Adipocyte (in vitro differentiated cells): ENCODE measurements at places on chromosomes 13 and 19.

DNA sequence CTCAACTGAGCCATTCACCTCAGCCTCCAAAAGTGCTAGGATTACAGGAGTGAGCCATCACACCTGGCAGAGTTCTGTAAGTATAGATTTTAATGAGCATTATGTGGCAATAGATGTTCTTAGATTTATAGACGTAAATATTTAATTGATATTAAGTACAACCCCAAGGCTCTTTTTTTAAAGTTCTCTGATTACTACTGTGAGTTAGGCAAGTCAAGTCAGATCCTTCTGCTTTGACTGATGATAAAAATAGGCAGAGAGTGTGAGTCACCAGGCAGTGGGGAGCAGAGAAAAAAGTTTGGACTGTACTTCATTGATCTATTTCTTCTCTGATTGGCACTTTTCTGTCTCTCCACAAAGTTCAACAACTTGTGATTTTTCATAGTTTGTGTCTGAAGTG is 1379.9 kb downstream of the UQCRFS1 start:
- no peak for DNase-seq

DNA sequence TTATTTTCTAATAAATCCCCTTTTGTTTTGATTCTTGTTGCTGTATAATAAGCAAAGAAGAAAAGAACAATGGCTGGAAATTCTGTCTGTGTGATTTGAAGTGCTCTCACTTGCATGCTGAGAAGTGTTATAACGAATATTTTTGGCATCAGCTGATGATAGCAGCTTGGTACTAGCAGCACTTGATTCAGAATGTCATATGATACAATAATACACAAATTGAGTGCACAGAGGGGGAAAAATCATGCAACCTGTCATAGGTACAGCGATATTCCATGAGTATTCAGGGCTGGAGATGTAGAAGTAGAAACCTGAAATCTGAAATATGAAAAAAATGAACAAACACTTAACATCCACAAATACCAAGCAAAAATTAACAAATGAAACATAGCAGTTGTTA is 108.1 kb downstream of the FGF14 start:
- no peak for DNase-seq

GRCh38 chr19:12995596-12996405 is 526 bp downstream of the NFIX start:
- peak; percentile 56 for DNase-seq

GRCh38 chr19:38210458-38210987 is 13.5 kb downstream of the DPF1 start:
- no peak for DNase-seq

DNA sequence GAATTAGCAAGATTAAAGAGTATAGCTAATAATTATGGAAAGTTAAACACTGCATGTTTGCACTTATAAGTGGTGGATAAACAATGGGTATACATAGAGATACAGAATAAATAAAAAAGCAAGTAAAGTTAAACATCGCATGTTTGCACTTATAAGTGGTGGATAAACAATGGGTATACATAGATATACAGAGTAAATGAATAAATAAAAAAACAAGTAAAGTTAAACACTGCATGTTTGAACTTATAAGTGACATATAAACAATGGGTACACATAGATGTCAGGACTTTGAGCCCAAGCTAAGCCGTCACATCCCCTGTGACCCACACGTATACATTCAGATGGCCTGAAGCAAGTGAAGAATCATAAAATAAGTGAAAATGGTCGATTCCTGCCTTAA is 1533.3 kb upstream of the SPRY2 start:
- no peak for DNase-seq

DNA sequence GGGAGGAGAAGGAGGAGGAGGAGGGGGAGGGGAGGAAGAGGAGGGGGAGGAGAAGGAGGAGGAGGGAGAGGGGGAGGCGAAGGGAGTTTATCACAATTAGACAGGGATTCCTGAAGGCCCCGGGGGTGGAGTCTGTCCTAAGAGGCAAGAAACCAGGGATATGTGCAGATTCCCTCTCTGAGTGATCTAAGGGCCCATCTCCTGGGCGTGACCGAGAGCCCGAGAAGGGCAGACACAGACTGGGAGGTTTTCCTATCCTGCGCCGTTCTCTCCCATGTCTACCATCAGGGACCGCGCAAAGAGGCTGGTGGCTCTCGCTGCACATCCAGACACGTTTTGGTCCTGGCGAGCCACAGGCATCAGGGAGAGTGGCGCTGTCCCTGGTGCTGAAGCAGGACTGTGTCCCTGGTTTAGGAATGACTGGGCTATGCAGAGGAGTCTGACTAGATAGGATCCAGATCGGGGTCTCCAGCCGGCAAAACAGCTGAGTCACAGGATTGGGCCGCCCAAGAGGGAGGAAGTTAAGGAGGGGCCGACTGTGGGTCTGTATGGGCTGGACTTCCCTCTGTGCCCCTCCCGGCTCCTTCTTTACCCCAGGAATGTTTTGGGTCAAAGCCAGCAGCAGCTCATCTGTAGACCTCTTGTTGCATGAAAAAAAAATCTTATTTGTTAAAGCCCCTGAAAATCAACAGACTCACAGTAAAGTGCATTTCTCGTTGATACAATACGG is 17.9 kb upstream of the ZNF175 start:
- DNase-seq, result peak; percentile 74

DNA sequence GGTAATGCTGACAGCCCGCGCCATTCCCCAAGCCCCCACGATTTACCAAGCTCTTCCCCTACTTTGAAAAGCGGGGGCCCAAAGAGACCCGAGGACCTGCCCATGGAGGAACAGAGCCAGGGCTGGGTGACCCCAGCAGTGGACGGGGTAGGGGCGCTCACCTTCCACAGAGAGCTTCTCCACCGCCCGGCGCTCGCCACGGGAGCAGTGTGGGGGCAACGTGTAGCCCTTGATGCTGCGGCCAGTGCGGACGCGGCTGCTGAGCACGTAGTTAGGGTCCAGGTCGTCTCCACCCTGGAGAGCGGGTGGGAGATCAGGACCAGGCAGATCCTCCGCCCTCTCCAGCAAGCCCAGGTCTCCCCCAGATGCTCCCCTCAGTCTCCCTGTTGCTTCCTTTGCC is 7.4 kb downstream of the CKM start:
- DNase-seq, result no peak

DNA sequence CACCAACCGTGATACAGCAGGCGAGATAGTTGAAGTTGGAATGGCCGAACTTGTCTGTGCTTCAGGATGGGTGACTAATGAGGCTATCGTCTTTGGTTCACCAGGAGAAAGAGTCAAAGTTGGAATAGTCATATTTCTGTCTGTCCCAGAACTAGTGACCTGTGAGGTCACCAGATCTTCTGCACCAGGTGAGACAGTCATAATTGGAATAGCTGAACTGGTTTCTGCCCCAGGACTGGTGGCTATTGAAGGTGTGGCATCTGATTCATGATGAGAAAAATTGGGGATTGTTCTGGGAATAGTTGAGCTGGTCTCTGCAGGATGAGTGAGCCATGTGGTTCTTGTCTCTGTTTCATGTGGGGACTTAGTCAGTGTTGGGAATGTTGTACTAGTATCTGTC is 71.6 kb downstream of the MUC16 start:
- no peak for DNase-seq

- DNase-seq, result no peak
Measured at GRCh38 chr13:113058988-113059850, 46.4 kb upstream of the F7 start.

- DNase-seq, result no peak
Measured at GRCh38 chr19:14603990-14604387, 21.1 kb downstream of the CLEC17A start.

GRCh38 chr19:53424968-53425597 is 6.7 kb upstream of the ZNF761 start:
- peak; percentile 75 for DNase-seq

- no peak for DNase-seq
Measured at GRCh38 chr13:33296793-33297425, 11.4 kb upstream of the STARD13 start.

DNA sequence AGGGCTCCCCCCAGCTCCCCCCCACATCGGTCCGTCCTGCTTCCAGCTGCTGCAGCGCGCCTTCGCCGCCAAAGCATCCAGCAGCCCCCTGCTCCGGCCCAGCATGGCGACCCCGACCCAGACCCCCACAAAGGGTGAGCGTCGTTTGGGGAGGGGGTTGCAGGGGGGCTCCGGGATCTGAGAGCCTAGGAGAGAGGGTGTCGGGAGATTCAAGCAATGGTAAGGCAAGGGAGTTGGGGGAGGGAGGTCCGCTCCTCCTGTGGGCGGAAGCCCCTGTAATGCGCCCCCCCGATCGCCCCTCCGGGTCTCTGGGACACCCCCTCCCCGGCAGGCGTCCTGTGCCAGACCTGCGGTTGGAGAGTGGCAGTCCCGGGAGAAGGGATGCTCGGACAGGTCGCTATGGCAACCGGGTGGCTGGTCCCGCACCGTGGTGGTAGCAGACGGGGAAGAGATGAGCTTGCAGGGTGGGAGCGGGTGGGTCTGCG is at the start of gene FXYD7:
Gene FXYD7, plus strand, starts transcription at position 25 of the 485 bp plus-strand sequence. Its CDS starts 79 bp downstream, at position 104.
- DNase-seq, result no peak
